ENCODE measurements at places on chromosomes 3 and 15.

GRCh38 chr3:113051787-113052186 is 61.0 kb downstream of the GTPBP8 start:
- peak; percentile 41 for DNase-seq

GRCh38 chr15:95365511-95366107 is 964.9 kb upstream of the NR2F2 start:
- DNase-seq, result peak; percentile 10

- DNase-seq, result no peak
Measured at GRCh38 chr3:177753451-177754155, 556.3 kb upstream of the TBL1XR1 start.

DNA sequence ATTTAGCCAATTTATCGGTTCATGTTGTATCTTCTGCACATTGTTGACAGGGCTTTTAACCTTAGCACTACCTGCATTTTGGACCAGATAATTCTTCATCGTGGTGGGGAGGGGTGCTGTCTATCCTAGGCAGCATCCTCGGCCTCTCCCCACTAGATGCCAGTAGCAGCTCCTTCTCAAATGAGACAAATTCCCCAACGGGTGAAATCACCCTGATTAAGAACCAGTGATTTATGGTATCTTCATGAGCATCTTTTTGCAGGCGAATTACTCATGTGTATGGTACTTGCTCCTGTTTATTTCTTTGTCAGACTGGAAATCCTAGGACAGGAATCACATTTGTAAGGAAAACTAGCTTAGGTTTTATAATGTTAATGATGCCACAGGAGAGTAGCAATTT is 68.0 kb downstream of the C3orf70 start:
- no peak for DNase-seq

DNA sequence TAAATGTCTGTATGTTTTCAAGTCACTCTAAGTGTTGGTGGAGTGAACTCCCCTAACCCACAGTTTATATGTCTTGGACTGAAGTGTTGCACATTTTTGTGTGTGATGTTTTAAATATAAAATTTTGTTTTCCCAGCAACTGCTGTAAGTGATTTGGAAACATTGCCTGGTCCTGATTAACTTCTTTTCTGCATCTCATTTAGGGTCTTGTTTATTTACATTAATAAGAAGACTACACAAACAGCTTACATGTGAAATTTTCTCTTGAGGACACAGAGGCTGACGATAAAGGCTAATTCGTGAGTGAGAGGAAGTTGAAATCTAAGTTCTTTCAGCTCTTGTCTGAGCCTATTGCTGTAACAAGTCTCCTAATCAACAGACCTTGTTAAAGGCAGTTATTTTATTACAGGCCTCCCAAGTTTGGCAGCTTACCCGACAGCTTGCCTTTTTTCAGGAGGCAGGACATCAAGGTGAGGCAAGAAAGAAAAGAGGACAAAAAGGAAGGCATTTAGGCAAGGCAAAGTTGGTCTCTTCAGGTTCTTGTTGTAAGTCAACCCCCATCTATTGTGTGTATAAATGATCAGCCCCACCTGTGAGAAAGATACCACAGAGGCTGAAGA is 177.7 kb upstream of the NR2E3 start:
- DNase-seq, result no peak

- no peak for DNase-seq
Measured at GRCh38 chr3:81891055-81891895, 129.8 kb upstream of the GBE1 start.

- DNase-seq, result no peak
Measured at GRCh38 chr15:97899981-97900380, 60.5 kb upstream of the ARRDC4 start.

- DNase-seq, result no peak
Measured at GRCh38 chr15:90970274-90970673, 15.6 kb downstream of the RCCD1 start.

DNA sequence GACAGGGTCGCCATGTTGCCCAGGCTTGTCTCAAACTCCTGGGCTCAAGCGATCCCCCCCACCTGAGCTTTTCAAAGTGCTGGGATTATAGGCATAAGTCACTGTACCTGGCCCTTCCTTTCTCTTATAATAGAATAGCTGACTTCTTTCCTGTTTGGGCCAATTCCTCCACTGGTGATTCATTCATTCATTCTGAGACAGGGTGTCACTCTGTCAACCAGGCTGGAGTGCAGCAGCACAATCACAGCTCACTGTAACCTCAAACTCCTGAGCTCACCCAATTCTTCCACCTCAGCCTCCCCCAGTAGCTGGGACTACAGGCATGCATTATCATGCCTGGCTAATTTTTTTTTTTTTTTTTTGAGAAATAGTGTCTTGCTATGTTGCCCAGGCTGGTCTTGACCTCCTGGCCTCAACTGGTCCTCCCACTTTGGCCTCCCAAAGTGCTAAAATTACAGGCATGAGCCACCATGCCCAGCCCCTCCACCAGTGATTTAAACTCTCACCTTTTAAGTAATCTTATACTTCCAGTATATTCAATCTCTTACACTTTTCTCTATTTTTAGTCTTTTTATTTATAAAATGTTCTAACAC is 20.9 kb downstream of the GNB4 start:
- DNase-seq, result no peak

Measured in hepatocyte (in vitro differentiated cells).